ENCODE measurements at places on chromosomes 4 and X.

DNA sequence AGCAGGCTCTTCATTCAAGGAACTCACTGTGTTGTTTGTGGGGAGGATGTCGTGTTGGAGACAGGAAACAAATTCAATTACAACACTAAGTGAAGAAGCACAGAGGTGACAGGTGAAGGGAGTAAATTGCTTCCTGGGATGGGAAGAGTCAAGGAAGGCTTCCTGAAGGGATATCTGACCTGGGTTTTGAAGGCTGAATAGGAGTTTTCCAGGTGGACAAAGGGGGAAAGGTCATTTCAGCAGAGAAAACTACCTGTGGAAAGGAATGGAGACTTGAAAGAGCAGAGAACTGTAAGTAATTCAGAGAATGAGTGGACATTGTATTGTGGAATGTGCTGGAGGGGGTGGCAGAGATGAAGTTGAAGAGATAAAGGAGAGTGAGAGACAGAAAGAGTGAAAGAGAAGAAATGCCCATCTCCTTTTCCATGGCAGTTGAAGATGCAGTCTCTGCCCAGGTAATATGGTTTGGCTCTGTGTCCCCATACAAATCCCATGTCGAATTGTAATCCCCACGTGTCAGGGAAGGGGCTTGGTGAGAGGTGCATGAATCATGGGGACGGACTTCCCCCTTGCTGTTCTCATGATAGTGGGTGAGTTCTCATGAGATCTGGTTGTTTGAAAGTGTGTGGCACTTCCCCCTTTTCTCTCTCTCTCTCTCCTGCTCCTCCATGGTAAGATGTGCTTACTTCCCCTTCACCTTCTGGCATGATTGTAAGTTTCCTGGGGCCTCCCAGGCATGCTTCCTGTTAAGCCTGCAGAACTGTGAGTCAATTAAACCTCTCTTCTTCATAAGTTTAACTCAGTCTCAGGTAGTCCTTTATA lies 205.7 kb upstream of the BCOR start:
- no peak for DNase-seq

DNA sequence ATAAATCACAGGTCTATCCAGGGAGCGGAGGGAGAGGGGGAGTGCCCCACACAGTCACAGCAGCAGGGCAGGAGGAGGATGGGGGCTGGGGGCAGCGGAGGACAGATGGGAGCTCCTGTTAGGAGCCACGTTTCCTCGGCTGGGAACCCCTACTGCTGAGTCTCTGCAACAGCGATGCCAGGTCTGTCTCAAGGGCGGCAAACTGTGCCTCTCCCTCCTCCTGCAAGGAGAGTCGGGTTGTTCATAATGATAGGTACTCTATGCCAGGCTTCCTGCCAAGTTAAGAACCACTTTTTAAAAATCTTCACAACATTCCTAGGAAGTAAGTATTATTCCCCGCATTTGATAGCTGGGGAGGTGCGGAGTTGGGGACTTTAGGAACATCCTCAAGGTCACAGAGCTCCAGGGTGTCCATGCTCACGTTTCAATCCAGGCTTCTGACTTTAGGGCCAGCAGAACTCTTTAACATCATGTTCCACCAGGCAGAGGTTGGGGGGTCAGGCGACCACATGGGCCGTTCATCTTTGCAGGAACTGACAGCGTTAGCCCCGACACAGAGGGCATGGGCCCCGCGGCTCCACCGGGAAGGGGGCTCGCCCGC lies 98.3 kb upstream of the MAML3 start:
- DNase-seq, result no peak

GRCh38 chr4:102454268-102454667 lies 46.9 kb upstream of the NFKB1 start:
- DNase-seq, result no peak

- DNase-seq, result no peak
Measured at GRCh38 chr4:82614838-82615449, 53.2 kb upstream of the TMEM150C start.

GRCh38 chr4:121943941-121944340 lies 7.9 kb downstream of the TRPC3 start:
- no peak for DNase-seq

GRCh38 chrX:17192106-17192505 lies 182.9 kb upstream of the NHS start:
- DNase-seq, result no peak

DNA sequence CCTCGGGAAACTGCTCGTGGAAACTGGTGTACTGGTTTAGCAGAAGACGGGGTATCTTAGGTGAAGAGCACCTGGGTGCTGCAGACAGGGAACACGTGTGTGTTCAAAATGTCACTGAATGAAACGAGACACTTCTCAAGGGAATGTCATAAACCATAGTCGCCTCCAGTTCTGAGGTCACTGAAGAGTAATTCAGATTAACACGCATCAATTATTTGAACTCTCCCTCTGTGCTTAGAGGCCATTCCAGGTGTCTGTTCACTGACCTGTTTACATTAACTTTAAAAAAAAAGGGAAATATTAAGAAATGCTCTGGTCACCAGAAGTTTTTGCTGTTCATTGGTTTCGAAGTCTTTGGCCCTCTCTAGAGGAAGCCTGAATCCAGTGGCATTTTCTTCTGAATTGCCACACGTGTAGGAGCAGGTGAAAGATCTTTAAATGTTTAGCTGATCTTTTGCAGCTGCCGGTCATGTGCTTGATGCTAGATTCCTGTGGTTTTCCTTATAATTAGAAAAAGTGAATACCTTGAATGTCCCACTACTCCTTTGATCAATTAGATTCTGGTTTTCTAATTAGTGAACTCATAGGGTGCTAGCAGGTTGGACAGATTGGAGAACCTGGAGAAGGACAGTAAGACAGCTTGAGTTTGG lies 330.5 kb downstream of the ARHGAP10 start:
- no peak for DNase-seq

- no peak for DNase-seq
Measured at GRCh38 chrX:13893826-13894225, 76.9 kb upstream of the GPM6B start.

DNA sequence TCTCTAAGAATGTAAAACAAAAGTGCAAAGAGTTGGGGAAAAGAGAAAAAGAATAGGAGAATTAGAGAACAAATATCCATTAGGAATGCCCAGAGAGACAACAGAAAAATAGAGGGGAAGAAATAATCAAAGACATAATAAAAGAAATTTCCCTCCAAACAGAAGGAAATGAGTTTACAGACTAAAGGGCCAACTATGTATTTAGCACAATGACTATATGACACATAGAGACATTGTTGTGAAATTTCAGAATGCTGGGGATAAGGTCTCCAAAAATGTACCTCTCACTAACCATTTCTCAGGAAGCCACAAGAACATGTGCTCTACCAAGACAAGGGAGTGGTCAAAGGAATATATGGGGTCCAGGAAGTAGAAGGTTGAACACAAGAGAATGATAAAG lies 121.0 kb upstream of the ACSL4 start:
- DNase-seq, result no peak

DNA sequence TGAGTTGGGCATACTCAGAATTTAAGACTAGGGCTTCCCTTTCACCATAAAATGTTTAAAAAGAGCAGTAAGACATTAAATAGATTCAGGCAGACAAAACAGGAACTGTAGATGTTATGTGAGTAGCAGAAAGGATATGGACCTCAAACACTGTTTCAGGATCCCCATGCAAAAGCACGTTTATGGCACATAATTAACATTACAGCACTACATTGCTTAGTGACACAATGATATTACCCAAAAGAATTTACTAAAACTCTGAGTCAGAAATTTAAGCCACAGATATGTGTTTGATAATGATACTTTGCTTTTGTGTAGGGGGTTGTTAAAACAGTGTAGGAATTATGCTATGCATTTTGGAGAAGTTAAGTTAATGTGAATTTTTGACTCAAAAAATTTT lies 266.3 kb downstream of the PDGFC start:
- DNase-seq, result no peak

DNA sequence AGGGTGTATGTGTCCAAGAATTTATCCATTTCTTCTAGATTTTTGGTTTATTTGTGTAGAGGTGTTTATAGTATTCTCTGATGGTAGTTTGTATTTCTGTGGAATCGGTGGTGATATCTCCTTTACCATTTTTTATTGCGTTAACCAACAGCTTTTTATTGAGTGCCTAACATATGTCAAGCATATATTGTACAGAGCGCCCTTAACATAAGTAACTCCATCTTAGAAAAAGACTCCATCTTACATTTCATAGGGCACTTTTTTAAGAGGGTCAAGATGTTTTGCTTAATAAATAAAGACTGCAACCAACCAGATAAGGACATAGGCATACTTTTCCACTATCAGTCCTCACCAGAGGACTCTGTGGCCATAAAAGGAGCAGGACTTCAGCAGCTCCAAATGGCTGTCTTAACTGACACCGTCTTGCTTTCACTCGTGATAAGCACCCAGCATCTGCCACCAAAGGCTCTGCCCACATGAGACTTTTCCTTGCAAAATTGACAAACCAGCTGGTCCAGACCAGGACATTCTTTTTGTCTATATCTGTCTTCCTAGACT lies 75.0 kb downstream of the HS6ST2 start:
- DNase-seq, result no peak

DNA sequence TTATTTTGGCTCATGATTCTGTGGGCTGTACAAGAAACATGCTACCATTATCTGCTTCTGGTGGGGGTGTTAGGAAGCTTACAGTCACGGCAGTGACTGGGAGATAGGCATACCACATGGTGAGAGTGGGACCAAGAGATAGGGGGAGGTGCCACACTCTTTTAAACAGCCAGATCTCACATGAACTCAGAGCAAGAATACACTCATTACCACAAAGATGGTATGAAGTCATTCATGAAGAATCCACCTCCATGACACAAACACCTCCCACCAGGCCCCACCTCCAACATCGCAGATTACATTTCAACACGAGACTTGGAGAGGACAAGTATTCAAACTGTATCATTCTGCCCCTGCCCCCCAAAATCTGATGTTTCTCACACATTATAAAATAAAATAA lies 2396.7 kb downstream of the PCDH7 start:
- DNase-seq, result no peak

- DNase-seq, result no peak
Measured at GRCh38 chr4:185212581-185212980, 3.2 kb downstream of the SNX25 start.

DNA sequence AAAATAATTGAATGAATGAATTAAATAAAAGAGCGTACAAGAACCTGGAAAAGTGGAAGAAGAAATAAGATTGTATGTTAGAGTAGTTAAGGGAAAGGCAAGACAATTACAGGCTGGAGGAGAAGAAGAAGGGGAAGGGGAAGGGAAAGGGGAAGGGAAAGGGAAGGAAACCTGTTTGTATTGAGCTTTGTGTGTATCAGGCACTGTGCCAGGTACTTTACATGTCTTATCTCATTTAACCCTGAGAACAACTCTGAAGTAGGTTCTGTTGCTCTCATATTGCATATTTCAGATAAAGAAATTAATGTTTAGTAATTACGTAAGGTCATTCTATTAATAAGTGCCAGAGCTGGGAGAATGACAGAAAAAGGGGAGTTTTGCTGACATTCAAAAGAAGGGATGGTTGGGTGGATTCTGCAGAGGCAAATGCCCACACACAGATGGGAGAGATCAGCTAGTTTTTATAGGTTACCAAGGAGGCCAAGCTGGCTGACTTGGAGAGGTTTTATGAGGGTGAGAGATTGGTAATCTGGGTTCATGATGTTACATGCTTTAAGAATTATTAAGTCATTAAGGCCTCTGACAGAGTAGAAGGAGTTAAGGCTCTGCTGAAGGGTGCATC lies 92.3 kb upstream of the LCORL start:
- DNase-seq, result no peak

DNA sequence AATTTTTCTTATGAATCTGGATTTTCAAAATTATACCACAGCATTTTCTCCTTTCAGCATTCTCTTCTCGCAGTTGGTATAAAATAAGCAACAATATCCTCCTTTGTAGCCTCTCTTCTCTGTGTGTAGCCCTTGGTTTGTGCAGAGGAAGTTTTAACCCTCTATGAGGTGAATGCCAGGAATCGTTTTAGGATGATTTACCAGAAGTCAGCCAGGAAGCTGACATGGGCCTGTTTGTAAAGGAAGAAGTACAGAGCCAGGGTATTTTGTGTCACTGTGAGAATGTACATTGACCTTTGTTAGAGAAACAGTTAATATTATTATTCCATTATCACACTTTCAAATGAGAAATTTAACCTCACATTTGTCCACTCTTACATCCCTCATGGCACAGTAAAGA lies 88.9 kb upstream of the RPL34 start:
- no peak for DNase-seq

DNA sequence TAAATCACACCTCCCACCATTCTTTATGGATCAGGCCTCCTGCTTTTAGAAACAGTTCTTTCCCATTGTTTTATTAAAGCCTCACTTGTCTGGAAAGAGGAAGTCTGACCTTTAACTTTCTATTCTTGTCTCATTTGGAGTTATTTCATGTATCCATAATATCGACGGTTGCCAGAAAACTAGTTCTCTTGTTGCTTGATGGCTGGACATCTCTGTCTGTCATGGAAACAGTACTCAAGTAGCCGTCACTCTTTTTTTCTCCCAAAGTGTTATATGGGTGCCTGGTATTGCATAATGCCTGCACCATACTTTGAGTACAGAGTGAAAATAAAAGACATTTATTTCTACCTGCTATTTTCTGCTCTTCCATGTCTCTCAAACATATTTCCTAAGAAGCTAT lies 61.4 kb downstream of the PHEX start:
- no peak for DNase-seq

- no peak for DNase-seq
Measured at GRCh38 chrX:37405956-37406355, 56.8 kb downstream of the PRRG1 start.

DNA sequence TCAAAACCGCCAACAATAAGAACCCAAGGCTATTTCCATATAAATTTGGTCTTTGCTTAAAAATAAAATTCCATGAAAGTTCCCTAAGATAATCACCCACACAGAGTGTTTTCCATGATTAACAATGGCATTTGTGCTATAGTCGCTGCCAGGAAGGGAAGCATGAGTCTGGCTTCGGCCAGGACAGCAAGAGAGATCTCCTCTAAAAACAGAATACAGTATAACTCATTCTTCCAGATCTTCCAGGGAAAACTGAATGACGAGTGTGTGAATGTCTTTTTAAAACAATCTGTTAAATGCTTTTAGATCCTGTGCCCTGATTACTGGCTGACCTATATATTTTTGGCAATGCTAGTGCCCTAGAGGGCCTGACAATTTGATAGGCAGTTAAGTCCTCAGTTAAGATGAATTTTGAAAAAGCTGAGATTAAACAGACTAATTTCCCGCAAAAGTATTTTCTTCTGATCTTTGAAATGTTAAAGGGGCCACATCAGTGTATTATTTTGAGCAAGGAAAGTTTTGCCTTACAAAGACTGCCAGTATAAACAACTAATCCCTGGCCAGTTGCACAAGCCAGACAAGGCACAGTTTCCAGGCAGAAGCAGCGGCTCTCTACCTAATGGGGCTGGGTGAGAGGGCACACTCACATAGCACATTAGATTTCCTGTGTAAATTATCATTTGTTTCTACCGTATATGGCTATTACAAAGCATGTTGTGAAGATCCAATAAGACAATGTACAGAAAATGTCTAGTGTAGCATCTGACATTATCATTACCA lies 127.3 kb downstream of the DCHS2 start:
- DNase-seq, result no peak

GRCh38 chr4:6658597-6659075 lies 18.2 kb downstream of the MRFAP1 start:
- peak; percentile 48 for DNase-seq

All from CD4-positive, alpha-beta T cell treated with Interleukin-1 beta for 1 hour (primary cell).